T-helper 17 cell (primary cell): ENCODE measurements at places on chromosomes 2 and 18.

DNA sequence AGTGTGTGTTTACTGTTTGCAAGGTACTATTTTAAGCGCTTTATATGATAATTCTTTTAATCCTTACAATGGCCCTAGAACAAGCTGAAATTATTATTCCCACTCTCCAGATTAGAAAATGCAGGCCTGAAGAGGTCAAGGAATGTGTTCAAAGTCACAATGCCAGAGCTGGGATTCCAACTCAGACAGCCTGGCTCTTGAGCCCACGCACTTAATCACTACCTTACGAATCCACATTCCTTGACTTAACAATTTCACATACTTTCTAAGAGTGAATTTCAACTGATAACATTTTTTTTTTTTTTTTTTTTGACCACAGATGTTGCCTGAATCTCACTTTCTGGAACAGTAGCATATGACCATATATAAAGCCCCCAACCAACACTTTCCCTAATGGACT lies 400.3 kb downstream of the NCKAP5 start:
- DNase-seq, result no peak

DNA sequence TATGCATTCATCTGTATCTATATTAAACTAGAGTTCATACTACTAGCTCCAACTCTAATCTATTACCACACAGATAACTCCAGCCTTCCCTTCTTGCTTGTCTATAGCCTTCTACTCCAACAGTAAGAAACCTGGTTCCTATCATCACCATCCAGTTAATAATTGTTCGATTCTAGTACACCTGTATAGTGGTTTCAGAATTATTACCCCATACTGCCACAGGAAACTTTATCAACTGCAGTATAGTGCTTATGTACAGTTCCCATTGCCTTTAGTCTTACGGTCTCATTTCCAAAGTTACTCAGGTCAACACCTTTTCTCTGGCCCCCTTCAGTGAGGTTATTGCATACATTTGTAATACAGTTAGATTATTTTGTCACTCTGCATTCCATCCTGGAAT lies 14.5 kb downstream of the METTL8 start:
- no peak for DNase-seq

DNA sequence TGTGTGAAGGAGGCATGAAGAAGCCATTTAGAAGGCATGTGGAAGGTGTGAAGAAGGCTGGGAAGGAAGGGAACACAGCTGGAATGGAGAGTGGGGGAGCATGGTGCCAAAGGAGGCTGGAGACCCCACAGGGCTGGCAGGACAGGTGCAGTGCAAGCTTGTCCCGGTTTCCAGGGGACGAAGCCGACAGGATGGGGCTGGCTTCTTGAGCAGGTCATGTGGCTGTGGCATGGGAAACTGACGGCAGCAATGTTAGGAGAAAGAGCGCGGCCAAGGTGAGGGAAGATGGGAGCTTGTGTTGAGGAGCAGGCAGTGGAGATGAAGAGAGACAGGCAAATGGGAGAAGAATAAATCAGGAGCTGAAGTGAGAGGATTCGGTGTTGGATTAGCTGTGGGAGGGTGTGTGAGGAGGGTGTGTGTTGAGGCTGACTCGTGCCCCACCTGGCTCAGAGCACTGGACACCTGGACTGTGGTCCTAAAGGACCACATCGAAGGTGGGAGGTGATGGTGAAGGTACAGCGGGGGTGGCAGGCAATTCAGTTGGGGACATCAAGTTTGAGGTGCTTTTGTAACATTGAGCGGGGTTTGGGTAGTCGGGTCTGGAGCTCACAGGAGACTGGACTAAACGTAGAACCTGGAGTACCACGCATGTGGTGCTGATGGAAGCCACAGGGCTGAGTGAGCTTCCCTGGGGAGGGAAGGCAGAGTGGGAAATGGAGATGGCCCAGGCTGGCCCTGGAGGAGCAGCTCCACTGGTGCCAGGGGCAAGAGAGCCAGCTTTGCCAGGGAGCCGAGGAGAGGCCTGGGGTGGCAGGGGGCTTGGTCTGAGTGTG lies 165.6 kb upstream of the HDAC4 start:
- no peak for DNase-seq

- peak; percentile 38 for DNase-seq
Observed at GRCh38 chr18:48833701-48834412, 116.9 kb downstream of the SMAD7 start.

DNA sequence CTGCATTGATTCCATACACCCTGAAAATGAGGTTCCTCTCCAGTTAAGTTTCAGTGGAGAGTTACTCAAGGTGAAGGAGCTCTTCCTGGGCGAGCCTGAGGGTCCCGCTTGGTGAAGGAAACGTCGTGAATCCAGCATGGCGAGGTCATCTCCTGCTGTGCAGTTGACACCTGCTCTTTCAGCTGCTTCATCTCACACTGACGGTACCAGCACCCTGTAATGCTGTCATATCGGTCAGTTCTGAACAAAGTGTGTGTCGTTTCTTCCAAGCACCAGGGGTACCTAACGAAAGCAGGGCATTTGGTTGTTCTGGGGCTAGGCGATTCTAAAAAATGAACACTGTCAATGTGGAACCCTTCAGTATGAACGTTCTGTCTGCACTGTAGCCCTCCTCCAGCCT lies 52.6 kb downstream of the ITGB1BP1 start:
- no peak for DNase-seq

DNA sequence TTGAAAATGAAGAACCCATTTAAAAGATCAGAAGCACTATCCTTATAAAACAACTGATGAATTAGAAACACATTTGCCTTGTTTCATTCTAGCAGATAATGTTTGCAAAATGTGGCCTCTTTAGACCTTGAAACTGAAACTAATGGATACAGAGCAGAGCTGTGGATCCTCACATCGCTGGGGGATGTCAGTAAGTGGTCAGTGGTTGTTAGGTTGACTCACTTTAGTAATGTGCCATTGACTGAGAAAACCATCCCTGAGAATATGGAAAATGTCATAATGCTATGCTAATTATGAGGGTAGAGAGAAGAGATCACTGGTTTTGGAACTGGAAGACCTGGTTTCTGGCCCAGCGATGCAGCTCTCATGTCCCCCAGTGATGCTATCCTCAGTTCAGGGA lies 176.7 kb downstream of the MYO1B start:
- no peak for DNase-seq

- no peak for DNase-seq
Observed at GRCh38 chr2:16821692-16822091, 156.1 kb upstream of the CYRIA start.

DNA sequence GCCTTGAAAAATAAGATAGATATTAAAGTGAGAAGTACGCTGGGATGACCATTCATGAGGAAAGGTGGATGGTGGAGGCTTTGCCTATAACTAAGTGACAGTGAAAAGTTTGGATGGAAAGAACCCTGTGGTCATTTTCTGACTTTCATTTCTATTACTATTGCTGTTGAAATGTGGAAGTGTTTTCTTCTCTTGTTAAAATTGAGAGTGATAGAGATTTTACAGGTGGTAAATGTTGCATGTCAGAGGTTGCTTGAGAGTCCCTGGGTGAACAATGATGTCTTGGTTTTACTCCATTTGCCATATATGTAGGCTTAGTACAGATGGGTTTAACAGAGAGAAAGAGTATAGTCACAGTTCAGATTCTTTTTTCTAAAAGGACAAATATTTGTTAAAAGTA lies 18.4 kb downstream of the NCOA1 start:
- DNase-seq, result no peak

GRCh38 chr2:127226520-127227263 lies 6.6 kb upstream of the CYP27C1 start:
- no peak for DNase-seq

DNA sequence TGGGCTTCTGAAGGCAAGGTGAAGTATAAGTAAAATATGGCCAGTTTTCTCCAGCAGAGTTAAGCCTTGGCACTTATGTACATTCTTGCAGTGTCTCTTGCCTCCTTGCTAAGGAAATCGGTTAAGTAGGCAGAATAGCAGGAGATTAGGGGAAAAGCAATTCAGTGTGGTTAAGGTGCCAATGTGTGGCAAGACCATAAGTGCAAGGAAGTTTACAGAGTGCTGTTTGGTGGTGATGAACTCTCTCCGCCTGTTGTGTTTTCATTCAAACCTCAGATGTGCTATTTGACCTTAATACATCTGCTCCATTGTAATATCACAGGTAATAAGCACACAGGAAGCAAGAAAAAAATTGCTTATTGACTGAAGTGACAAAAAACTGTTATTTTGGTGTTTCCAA lies 156.1 kb downstream of the MGAT5 start:
- DNase-seq, result no peak

DNA sequence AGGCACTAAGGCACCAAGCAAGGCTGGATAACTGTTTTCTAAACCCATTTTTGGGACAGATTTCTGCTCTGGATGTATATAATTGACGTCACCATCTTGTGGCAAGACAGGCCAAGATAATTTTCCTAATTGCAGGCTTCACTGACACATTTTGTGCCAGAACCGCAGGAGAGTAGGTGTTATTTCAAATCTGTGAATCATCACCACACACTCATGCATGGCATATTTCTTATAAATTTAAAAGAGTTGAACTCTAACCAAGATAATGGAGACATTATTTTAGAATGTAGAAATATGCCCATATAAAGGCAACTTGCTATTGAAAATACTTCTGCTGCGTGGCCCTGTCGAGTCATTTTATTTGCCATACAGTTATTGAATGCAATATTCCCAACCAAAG lies 68.3 kb upstream of the ACYP2 start:
- DNase-seq, result no peak

DNA sequence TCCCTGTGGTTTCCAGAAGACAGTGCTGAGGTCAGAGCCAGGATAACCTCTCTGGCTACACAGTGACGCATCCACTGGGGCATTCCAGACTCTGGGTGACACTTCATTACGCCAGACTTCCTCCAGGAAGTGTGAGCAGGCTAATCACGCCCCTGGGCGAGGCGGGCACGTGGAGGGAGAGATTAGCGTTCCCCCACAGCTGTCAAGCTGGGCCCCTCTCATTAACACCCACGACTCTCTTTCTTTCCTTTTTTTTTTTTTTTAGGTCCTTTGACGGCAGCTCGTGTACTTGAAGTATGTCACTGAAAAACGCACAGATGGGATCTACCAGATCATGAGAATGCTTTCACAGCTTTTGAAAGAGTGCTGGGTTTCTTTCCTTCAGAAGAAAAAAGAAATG lies 274.6 kb downstream of the AFF3 start:
- DNase-seq, result no peak

DNA sequence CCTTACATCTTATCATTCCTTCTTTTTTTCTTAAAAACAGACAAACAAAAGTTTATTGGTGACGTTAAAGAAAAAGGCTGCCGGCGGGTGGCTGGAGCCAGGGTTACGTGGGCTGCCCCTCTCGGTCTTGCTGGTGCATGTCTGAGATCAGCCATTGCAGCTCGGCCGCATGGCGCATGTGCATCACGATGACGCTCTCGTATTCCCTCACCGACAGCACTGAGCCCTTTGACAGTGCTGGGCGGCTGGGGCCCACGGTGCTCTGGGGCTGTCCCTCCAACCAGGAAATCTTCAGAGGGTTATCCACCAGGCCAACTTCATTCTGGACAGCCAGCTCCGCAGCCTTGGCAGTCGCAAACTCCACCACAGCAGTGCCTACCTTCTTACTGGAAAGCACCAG lies 1081.8 kb upstream of the TMEFF2 start:
- no peak for DNase-seq

GRCh38 chr2:177165061-177165583 lies 47.5 kb upstream of the HNRNPA3 start:
- no peak for DNase-seq

DNA sequence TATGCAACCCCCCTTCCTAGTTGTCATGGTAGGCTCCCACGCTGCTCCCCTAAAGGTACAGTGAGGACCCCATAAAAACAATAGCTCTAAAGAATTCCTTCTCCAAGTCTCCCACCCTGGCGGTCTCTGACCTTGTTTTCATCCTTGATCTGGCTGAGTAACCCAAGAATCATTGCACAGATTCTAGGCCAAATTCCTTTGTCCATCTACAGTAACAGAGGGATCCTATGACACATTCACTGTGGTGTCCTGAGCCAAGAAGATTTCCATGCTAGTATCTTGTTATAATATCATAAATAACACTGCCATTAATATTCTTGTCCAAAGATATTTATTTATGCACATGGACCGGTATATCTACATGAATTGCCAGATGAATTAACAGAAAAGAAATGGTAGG lies 240.2 kb downstream of the CYP26B1 start:
- no peak for DNase-seq

DNA sequence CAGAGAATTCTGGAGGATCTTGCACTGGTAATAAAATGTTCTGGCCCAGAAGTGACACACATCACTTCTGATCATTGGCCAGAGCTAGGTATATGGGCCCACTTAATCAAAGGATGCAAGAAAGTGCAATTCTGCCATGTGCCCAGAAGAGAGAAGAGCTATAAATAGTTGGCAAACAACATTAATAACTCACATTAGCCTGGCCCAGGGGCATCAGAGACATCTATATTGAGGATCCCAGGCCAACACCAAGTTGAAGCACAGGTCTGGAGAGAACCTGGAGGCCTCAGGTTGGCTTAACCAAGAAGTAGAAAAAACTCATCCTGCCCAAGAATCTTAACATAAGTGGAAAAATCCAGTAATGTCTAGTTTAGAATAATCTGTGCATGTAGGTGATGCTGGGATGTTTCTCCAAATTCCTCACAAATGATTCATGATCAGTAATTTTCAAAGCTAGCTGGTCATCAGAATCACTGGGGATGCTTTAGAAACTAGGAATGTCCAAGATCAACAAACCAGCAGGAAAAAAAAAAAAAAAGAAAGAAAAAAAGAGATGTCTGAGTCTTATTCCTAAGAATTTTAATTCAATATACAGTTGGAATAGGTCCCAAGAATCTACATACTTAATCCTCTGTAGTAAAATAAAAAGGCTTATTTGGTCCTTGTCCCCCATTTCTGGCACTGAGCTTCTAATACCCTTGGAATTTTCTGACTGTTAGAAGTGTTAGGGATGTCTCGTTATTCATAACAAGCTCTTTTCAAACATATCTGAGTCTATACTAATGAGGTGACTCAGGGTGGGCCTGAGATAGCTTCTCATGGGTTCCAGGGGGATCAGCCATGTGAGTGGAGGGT lies 35.0 kb upstream of the EVA1A start:
- no peak for DNase-seq

- no peak for DNase-seq
Observed at GRCh38 chr2:143183804-143184463, 54.7 kb downstream of the ARHGAP15 start.

GRCh38 chr2:33588232-33588631 lies 10.9 kb downstream of the FAM98A start:
- DNase-seq, result no peak

DNA sequence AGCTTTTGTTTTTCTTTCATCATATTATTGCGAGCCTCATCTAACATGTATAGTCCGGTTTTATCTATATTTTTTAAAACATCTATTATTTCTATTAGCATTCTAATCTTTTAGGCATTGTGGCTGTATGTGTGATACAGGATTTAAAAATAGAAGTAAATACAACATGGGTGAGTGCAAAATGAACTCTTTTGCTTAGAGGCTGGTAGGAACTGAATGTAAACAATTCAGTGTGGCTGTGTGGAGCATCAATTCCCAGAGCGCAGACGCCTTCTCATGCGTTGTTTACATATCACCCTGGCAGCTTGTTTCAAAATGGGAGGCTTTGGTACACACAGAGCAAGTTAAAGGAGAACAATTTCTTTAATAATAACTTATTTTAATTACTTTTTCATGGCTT lies 836 bp downstream of the DTNA start:
- DNase-seq, result no peak

- DNase-seq, result no peak
Observed at GRCh38 chr18:62723666-62724281, 8.4 kb downstream of the PHLPP1 start.
